ENCODE measurements at places on chromosomes 4 and X.

DNA sequence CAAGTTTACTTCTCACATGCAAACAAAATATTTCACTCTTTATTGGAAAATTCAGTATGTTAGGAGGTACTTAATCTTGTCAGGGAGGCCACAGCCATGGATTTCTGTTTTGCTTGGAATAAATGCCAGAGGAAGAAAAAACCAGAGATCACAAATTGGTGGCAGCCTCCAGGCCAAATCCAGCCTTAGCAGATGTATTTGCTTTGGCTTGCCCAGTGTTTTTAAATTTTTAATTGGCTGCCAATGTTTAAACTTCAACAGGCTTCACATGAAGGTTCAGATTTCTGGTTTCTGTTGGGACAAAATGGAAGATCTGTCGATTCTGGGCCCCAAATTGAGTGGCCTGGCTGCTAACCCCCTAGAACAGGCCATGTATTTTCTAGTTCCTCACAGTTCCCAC is 19.2 kb downstream of the YY2 start:
- no peak for DNase-seq

DNA sequence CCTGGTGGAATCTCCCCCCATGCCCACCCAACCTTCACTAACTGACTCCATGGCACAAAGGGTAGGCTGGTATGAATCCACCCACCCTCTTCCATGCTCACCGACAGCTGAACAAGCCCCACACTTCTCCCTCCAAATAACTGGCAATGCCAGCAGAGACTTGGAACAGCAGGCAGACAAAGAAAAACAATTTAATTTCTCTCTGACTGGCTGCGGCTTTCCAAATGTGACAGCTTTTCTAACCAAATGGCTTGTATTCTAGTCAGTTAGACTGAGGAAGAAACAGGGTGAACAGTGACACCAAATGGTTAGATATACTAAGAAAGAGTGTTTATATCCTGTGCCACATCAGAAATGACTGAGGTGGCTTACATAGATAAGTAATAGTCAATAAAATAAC is 199.3 kb upstream of the ADAMTS3 start:
- DNase-seq, result no peak

DNA sequence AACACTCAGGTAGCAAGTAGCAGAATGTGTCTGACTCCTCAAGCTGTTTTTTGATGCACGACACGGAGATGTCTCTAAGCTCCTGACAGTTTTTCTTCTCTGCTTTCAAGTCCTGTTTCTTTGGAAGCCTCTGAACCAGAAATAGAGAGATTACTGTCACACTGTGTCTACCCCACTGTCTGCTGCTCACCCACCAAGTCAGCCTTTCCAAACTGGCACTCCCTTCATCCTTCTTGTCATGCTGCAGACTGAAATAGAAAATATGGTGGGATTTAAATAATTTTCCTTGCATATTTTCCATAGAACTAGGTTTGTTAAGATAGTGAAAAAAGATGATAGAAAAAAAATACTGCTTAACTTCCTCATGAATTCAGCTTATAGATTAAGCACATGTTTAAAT is 102.5 kb upstream of the SPANXN4 start:
- no peak for DNase-seq

GRCh38 chr4:34181311-34181841 is 2062.9 kb downstream of the ARAP2 start:
- DNase-seq, result no peak

DNA sequence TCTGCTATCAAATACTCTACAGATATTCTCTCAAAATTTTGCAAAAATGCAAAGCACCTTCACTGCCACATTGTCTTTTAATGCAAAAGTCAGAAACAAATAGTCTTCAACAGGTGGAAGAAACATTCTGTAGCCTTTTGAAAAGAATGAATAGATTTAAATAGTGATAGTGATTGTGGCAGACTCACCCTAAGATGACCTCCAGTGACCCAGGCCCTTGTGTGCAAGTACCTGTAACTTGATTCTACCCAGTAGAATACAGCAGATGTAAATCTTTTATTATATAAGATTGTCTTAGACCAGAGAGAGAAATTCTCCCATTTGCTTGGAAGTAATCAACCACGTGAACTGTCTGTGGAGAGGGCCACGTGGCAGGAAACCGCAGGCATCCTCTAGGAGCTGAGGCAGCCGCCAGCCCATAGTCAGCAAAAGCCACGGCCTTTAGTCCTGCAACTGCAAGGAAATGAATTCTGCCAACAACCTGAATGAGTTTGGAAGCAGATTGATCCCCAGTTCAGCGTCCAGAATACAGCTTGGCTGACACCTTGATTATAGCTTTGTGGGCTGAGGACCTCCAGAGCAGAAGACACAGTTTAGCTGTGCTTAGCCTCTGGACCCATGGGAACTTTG is 272.5 kb downstream of the ARHGAP10 start:
- no peak for DNase-seq

DNA sequence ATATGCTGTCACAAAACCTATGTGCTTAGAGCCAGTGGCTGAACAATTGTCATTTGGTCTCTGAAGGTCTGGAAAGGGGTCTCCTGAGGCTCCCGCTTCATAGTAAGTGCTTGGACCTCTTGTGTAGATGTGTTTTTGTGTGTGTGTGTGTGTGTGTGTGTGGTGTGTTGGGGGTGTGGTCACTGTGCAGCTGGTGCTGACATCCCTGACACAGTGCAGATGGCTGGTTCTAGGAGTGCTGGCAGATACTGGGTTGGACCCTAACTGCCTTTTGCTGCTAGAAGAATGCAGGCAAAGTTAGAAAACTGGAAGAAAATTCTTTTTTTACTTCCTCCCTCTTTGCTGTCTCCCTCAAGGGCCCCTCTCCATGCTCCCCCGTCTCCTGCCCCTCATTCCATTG is 1872.6 kb downstream of the ARAP2 start:
- DNase-seq, result no peak

DNA sequence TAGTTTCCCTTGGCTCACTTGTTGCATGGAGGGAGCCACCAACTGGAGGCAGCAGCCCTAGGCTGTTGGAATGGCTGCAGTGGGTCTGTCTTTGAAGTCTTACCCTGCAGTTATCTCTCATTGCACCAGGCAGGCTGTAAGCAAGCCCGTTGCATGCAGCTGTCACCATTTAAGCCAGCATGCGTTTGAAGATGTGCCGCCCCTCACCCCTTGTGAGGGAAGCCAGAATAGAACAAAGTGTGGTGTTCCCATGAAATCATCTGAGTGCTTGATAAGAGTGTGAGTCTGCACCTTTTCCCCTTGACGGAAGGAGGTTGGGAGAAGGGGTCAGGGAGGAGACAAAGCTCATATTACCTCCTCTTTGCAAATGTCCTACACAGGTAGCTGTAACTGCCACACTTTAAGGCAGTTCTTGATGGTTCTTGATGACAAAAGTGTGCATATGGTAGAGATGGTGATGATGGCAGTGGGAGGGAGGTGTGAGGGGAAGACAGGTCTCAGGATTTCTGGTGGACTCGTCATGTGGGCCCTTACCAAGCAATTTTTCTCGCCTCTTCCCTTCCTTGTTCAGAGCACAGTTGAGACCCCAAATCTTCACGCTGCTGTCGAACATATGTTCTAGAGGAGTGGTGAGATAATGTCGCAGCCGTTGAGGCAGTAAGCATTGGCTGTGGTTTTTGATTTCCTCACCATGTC is 191.4 kb upstream of the LEF1 start:
- no peak for DNase-seq

- DNase-seq, result no peak
Observed at GRCh38 chr4:3074846-3075651, 568 bp downstream of the HTT start.

GRCh38 chr4:137693641-137694040 is 161.3 kb upstream of the PCDH18 start:
- DNase-seq, result no peak

GRCh38 chrX:12978205-12979025 is 3.5 kb downstream of the TMSB4X start:
- no peak for DNase-seq

GRCh38 chr4:99863-100262 is 24.4 kb upstream of the ZNF718 start:
- no peak for DNase-seq

DNA sequence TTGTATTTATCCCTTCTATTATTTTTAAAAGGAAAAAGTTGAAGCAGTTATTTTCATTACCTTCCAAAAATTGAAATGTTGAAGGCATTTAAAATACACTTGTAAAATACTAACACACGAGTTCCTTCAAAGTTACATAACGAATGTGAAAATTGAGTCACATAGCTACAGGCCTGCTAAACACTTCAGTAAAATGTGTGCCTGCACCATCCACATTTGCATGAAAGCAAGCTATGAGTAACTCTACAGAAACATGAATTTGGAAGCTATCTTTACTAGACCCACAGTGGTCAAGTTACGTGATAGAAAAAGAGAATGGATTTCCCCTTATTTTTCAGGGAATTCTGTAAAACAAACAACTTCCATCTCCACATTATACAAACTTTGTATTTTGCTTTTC is 1148.8 kb upstream of the PCDH7 start:
- DNase-seq, result no peak

DNA sequence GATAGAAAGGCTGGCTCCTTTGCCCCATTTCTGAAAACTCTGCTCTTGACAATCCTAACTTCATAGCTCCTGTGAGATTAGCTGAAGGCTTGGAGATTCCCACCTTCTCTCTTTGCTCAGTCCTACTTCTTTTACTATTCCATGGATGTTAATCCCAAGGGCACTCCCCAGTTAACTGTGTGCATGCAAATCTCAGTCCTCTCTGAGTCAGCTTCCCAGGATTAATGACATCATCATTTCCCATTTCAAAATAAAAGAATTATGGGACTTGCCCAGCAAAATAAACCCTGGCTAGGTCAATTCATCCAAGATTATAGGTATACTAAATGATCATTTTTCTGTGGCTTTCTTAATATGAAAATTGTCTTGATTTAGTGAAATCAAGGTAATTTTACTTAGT is 328.6 kb upstream of the NR3C2 start:
- no peak for DNase-seq

DNA sequence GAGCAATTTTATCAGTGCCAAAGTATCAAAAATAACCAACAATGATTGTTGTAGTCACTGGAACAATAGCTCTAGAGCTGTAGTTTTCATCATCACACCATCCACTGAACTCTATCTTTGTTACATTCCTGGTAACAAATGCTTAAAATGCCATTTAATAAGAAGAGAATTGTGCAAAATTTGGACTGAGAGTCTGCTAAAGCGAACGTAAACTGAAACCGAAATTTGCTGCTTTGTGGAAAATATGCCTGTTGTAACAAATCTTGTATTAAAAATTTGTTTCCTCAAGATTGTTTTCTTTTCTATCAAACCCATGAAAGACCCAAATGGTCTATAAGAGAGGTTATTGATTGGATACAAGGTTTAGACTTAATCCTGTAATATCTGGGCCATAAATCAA is 109.3 kb upstream of the TECRL start:
- DNase-seq, result no peak

- no peak for DNase-seq
Observed at GRCh38 chr4:105741548-105741947, 33.0 kb downstream of the GSTCD start.

GRCh38 chrX:47174846-47175587 is 18.6 kb upstream of the UBA1 start:
- DNase-seq, result peak; percentile 72

- no peak for DNase-seq
Observed at GRCh38 chr4:38664706-38665401, 855 bp downstream of the KLF3 start.

- no peak for DNase-seq
Observed at GRCh38 chrX:1542994-1543725, 6.2 kb upstream of the P2RY8 start.

GRCh38 chr4:32158961-32159360 is 1438.8 kb downstream of the PCDH7 start:
- DNase-seq, result no peak

GRCh38 chrX:151596282-151596681 is 32.8 kb downstream of the PASD1 start:
- no peak for DNase-seq

- DNase-seq, result no peak
Observed at GRCh38 chr4:54643172-54643571, 14.6 kb upstream of the KIT start.

DNA sequence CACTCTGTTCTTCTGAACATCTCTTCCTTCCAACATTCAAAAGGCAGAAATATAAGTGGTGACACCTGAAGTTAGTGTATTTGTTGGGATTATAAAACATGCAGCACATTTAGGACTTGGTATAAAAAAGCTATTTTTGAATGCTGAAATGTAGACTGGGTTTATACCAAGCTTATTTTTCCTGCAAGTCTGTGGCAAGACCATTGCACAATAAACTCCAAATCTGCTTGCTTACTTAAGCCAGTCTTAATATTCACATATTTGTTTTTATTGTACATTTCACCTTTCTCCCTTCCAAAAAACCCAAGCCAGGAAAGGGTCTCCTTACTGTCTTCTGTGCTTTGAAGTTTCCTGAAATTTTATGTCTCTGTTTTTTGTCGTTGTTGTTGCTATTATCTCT is 63.7 kb downstream of the FHIP1A start:
- no peak for DNase-seq

GRCh38 chr4:186790630-186791029 is 67.0 kb upstream of the FAT1 start:
- DNase-seq, result no peak

DNA sequence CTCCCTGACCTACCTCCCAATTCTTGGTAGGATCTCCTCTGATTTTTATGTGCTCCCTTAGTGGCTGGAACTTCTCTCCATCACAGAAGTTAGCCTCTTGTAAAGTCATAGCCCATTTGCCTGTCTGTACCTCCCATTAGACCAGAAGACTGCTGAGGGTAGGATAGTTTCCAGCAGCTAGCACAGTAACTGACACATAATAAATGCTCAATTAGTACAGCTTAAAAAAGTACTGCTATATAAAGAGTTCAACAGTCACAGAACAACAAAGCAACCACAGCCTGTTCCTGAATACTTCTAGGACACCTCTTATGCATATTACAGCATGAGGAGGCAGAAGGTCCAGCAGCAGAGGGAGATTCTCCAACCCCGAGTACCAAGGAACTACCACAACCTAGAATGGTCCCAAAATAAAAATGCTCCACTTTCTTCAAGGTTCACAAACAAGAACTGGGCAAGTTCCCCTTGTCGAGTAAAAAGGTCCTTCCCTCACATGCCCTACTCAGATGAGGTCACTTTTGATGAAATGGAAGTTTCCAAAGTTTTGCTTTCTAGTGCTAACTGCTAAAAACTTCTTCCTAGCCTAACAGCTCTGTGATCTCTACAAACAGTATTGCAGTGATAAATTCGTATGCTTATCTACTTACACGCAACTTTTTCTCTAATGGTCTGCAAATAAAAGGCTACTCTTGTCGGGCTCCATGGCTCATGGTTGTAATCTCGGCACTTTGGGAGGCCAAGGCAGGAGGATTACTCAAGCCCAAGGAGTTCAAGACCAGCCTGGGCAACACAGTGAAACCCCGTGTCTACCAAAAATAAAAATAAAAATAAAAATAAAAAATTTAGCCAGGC is 12.8 kb downstream of the MECP2 start:
- no peak for DNase-seq

DNA sequence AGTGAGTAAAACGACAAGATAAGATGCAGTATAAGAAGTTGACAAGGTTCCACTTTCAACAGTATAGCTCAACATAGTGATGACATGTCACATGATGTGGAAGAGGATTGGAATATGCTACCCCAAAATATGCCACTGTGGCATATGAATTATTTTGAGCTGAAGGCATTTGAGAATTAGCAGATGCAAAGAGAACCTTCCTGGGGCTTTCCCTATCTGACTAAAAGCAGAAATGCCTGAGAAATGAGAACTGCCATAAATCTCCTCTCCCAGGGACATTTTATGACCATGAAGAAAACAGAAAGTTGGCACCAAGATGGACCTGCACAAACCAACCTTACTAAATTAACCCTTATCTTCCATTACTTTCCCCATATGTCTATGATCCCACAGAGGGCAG is 24.8 kb downstream of the CDKN2AIP start:
- DNase-seq, result no peak

All from chondrocyte (in vitro differentiated cells).